ENCODE measurements at places on chromosomes 1 and 21.

DNA sequence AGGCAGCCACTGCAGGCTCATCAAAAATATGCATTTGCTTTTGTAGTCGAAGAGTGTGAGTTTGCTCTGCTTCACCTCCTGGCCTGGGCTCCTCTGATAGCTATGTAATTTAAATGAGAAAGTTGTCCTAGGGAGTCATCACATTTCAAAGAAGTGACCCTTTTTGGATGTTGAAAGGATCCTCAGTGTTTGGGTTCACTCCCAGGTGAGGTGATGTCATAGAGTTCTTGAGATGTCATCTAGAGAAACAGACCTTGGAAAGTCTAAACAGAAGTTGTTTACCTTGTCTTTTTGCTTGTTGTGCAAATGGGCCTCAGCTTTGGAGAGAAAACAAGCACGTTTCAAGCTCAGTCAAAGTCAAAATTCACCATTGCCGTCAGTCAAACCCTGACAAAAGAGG is 92.0 kb upstream of the BARHL2 start:
- H3K27ac ChIP-seq: no peak overlapping the region
- no peaks in the 10 kb centered on the region for H3K27me3 ChIP-seq
- DNase-seq: no peak
- no peak overlapping the region for H3K4me3 ChIP-seq
- no peaks in the 10 kb centered on the region for H3K4me1 ChIP-seq
- no peaks in the 10 kb centered on the region for H3K36me3 ChIP-seq

GRCh38 chr1:203648276-203648675 is 21.6 kb downstream of the ATP2B4 start:
- no peaks in the 10 kb centered on the region for H3K27me3 ChIP-seq
- peaks cover 35% of the 10 kb centered on the region for H3K4me1 ChIP-seq
- H3K4me3 ChIP-seq: no peak overlapping the region
- no peak overlapping the region for H3K27ac ChIP-seq
- H3K36me3 ChIP-seq: no peaks in the 10 kb centered on the region
- no peak for DNase-seq

DNA sequence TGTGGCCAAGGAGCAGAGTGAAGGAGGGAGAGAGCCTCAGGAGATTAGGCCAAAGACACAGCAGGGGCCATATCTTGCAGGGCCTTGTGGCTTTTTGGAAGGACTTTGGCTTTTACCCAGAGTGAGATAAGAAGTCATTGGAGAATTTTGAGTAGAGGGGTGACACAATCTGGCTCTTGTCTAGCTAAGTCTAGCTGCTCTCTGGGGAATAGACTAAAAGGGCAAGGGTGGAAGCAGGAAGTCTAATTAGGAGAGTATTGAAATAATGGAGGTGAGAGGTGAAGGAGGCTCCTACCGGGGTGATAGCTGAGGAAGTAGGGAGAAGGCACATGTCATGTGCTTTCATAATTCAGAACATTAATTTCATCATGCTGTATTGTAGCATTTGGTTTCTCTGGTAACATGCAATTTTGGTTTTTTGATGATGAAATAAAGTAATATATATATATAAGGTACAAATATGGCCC is 34.3 kb upstream of the KCNA3 start:
- H3K27ac ChIP-seq: no peak overlapping the region
- no peaks in the 10 kb centered on the region for H3K36me3 ChIP-seq
- H3K4me1 ChIP-seq: no peaks in the 10 kb centered on the region
- DNase-seq: no peak
- no peaks in the 10 kb centered on the region for H3K27me3 ChIP-seq
- no peak overlapping the region for H3K4me3 ChIP-seq

GRCh38 chr1:168408884-168409283 is 128.2 kb downstream of the TBX19 start:
- no peak overlapping the region for H3K4me3 ChIP-seq
- H3K4me1 ChIP-seq: no peaks in the 10 kb centered on the region
- H3K36me3 ChIP-seq: no peaks in the 10 kb centered on the region
- DNase-seq: no peak
- peak overlapping the region; percentile 39 for H3K27ac ChIP-seq
